Fibroblast of mammary gland (primary cell): ENCODE measurements at places on chromosomes 2 and 18.
A peak's percentile ranks its signal among the peaks of the same experiment; 100 is the strongest.

GRCh38 chr2:71791061-71791450, 337.7 kb downstream of the DYSF start:
- no peak for DNase-seq

GRCh38 chr2:239961662-239962613, 63.2 kb downstream of the NDUFA10 start:
- no peak for DNase-seq

DNA sequence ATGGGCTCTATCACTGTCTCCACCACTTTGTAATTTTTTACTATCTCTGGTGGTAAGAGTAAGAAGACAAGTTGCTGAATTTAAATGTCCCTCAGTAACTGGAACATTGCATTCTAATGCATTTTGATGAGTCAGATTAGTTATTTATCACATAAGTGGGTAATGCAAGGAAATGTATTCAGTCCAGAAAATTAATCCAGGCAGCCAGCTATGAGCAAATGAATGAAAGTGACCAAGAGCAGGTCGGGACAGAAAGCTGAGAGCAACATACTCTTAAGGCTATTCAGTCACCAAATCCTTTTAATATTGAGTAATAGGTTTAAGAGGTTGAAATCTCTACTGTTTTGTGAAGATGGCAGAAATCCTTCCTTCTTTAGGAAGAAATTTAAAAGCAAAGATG, 265.5 kb upstream of the PARD3B start:
- DNase-seq, result peak; percentile 26

- peak; percentile 99 for DNase-seq
These were observed 129.8 kb upstream of the TANK start for GRCh38 chr2:161030260-161031063.

DNA sequence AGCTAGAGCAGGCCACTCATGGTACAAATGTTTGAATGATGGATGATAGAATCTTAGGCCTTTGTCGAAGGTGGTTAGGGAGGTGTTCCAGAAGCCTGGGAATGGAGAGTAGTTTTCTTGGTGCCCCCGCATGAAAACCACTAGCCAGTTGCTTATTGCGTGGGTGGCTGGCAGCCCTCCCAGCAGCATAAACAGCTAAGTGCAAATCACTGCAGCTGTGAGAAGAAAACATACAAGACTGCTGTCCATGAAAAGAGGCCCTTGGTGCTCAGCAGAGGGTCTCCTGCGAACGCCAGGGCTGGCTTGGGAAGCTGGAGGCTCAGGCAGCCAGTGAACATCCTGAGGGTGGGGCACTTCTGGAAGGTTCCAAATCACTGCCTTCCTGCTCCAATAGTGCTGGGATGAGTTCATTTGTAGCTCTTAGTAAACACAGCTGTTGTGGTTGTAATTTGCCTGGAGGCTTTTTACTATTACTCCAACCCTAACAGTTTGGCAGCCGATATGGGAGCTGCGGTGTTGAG, 118.8 kb downstream of the MGAT5 start:
- peak; percentile 89 for DNase-seq

DNA sequence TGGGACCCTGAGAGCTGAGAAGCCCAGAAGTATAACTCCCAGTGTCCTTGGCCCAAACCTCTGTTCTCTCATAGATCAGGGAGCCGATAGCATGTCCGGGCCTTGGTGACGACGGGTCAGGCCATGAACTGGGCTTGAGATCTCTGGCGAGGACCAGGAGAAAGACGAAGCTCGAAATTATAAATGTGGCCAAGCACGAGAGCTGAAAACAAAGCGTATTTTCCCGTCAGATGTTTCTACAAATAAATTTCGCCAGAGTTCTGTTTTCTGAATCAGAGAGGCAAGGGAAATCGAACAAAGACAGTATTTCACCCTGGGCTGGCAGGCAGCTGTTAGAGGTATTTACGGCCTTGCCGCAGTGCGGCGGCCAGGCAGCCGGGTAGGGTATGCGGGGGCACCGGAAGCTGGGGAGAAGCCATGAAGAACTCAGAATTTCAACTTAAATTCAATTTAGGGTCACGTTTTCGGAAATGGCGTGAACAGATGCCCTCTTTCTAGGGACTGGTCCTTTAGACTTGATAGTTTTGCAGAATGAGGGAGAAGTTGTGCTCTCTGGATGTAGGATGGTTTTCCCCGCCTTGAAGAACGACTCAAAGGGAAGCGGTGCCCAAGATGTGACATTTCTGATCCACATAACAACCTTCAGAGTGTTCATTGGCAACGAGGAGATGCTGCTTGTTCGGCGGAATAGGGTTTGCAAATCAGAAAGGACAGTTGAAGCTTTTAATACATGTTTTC, 9.6 kb downstream of the HOXD8 start:
- peak; percentile 59 for DNase-seq

DNA sequence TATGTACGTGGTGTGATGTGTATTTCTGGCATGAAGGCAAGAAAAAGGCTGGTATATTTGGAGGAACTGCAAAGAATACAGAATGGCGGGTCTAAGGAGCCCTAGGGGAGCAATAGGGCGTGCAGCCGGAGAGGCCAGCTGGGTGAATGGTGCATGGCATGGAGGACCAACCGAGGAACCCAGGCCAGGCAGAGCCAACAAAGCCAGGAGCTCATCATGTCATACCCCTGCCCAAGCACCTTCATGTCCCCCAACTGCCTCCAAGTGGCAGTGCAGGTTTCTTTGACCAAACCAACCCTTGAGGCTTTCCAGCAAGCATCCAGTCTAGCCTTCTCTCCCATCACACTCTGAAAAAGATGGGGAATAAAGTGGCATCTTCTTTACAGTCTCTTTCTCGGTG, 8.9 kb upstream of the KCNK3 start:
- no peak for DNase-seq

DNA sequence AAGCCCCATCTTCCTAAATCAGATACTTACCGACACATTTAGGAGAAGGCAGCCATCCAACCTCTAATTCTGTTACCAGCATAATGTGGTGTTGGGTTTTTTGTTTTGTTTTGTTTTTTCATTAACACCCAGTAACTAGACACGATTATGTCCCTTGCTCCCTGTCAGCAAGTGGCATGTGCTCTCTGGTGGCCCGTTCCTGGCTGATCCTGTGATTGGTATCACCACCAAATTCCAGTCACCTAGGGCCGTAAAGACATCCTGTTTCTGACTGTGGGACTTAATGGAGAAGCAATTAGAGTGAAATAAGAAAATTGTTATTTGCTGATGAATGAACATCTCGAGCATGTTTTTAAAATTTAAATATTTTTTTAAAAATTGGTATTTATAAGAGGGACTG, 5.9 kb upstream of the DLX1 start:
- DNase-seq, result no peak

GRCh38 chr2:31327505-31327904, 87.0 kb downstream of the XDH start:
- no peak for DNase-seq

- DNase-seq, result no peak
These were observed 711.2 kb upstream of the SALL3 start for GRCh38 chr18:78268226-78268988.

GRCh38 chr2:162320864-162321517, 2.5 kb upstream of the IFIH1 start:
- no peak for DNase-seq

DNA sequence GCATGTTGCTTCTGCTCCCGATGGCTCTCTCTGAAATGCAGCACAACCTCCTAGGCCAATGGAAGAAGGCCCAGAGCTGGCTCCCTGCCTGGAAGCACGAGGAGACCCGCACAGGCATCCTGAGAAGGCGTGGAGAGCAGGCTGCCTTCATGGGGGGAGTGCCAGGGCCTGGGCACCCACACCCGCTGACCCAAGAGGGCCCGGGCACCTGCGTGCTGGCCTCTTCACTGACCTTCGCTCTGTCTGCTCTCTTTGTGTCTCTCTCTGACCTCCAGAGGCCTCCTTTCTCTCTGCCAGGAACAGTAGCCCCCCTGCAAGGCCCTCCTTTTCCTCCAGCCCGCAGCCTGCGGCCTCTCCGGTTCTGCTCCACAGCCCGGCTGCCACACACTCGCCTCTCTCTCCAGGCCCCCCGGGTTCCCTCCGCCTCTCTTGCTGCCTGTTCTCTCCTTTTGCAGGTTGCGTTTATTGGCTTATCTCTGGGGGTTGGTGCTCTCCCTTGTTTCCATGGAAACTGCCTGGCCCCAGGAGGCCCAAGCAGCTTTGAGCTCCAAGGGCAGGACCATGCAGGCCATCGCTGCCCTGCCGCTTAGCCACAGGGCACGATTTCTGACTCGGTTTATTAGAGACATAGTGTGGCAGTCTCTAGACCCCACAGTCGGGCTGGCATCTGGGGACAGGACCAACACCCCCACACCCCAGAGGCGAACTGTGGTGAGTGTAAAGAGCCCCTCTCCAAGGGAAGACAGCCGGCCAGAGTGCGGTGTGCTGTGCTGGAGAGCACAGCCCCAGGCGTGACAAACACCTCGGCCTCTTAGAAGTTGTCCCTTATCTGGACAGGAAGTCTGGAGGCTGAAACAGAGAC, 1.7 kb downstream of the MZT2B start:
- DNase-seq, result peak; percentile 35

- DNase-seq, result no peak
These were observed 22.1 kb downstream of the ACADL start for GRCh38 chr2:210203147-210203546.

DNA sequence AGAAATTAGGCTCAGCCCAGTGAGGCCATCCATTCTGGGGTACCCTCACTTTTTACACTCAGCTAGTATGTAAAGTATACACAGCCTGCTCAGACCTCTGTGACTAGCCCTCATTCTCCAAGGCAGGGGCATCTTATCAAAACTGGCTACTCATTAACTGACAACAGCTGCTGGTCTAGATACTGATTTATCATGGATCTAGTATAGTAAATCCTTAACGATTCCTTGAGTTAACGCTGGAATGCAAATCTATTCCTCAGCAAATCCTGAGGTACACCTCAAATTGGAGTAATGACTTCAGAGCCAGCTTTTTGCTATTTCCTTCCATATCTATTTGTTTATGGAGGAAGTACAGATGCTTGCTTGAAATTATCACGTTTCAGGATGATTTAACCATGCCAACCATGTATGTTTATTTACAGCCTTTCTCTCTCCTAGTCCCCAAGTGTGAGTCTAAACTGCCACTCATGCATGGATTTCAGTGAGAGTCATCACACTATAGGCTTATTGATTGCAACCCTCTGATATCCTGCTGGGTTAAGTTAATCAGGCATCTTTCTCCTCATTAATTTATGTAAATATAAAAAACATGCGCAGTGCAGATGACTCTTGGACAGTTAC, 70.2 kb upstream of the DOK6 start:
- DNase-seq, result no peak

DNA sequence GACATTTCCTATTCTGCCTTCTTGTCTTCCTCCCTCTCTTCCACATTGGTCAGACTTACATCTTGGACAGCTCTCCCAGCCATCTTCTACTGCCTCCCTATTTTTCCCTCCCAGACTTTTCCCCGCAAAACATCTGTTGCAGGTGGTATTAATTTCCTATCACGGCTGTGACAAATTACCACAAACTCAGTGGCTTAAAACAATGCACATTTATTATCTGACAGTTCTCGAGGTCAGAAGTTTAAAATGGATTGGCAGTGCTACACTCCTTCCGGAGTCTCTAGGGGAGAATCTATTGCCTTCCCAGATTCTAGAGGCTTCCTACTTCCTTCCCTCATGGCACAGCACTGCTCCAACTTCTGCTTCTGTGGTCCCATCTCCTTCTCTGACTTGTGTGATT, 33.3 kb downstream of the STRADB start:
- peak; percentile 69 for DNase-seq

DNA sequence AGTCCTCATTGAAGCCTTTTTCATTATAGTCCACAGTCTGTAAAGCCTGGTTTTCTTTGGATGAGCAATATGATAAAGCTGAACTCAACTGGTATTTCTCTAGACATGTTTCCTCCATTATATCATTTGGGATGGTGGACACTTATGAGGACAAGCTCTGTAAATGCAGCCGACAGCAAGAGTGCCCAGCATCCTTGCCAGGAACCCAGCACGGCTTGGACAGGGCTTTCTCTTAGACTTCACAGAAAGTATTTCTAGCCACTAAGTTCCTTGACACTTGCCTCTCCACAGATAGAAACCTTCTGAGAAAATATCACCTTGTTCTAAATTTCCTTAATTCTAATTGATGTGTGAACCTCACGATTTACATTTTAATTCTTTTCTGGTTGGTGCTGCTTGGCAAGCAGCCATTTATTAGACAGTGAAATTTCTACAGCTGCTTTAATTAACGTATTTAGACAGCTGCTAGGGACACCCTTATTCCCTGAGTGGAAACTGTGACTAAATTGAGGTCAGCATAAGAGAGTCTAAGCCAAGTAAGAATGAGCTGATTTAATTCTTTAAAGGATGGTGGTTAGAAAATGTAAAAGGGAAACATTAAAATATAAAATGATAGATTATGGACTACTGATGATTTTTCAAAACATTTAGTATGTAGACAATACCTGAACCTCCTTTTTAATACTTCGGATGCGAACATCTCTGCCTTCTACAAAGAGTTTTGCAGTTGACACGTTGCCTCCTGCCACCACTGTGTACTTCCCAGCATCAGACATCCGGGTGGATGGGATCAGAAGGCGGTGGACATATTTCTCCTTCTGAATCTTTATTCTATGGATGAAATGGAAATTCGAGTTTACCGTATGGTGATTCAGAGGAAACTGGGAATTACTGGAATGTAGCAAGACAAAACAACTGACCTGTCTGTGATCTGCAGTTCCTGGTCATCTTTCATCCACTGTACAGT, 39.8 kb downstream of the TTN start:
- no peak for DNase-seq

DNA sequence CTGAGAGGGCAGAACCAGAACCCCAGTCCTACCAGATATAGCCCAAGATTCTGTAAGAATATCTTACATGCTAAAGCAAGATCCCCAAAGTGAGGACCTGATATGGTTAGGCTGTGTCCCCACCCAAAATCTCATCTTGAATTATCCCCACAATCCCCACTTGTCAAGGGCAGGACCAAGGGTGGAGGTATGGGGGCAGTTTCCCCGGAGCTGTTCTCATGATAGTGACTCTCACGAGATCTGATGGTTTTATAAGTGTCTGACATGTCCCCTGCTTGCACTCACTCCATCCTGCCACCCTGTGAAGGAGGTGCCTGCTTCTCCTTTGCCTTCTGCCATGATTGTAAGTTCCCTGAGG, 19.9 kb downstream of the TTC32 start:
- DNase-seq, result no peak

DNA sequence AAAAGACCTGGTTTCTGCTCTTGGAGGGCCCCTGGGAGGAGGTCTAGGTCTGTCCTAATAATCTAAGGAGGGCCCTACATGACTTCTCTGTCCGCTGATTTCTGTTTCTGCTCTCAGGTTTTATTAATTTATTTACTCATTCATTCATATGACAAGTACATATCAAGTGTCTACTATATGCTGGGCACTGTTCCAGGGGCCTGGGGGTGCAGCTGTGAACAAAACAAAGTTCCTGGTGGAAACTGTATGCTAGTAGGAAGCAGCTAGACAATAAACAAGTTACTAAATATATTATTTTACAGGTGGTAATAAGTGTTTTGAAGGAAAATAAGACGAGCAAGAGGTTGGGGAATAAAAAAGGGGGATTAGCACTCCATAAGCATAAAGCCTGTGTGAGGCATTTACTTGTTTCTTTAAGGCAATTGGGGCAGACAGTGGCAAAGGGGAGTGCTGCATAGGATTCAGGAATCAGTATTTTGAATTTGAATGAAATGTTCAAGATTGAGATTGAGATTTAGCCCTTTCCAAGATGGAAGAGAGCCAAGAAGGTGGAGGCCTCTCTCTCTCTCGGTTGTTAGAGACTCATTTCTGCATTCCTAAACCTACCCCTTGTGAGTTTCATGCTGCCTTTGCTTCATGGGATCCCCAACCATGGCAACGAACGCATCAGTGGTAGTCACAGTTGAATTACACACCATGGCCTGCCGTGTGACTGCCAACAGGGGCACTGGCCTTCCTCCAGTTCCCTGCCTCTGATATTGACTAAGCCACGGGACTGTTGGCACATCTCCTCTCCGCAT, 28.3 kb downstream of the DRC1 start:
- DNase-seq, result no peak
